ENCODE measurements at places on chromosomes 6 and 20.
A peak's percentile ranks its signal among the peaks of the same experiment; 100 is the strongest.

- DNase-seq = no peak
These were observed 186.2 kb upstream of the GJE1 start for GRCh38 chr6:141946502-141946901.

DNA sequence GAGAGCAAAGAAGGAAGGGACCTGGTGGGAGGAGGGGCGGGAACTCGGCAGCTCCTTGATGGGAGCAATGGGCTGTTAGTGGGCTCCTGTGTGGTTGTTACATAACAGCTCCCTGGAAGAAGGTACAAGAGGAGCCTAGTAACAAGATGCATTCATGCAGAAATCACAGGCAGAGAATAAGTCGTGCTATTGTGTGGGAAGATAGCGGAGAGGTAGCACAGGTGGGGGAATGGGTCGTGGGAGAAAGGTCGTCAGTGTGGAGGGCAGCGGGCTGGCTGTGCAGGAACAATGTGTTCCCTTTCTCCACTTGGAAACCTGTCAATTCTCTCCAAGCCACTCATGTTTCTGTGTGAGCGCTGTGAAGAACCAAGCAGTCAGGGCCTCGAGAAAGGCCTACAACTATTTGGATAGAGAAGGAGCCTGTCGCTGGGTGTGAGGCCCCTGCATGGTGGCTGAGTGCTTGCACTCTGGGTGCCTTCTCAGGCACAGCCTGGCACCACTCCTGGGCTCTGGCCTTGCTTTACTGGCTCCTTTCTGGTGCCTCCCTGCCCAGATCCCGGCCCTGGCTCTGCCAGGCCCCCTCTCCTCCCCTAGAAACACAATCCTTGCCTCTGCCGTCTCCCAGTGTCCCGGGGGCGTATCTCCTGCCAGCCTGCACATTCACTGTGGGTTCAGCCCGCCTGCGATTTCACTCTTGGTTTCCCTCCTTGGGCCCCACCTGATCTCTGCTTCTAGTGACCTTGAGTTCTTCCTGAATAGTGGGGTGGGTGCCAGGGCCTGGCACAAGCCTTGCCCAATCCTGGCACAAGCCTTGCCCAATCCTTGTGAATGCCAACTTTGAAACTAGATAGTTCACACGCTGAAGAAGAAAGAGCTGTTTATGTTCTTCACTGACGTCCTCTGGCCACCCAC, 7.4 kb upstream of the FGD2 start:
- DNase-seq = no peak

DNA sequence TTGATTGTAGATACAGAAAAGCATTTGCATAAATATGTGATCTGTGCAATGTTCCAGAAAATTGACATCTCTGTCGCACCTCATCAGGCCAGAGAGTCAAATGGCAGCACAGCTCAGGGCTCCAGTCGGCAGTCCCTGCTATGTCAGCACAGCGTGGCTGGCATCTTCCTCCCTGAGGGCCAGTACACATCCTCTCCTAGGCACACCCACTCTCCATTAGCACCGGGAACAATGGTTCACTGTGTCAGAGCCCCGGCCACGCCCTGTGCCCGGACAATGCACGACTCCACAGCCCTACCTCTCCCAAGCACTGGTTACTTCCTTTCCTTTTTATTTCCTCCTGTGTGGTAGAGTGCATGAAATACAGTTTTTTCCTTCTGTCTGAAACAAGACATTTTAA, 114.9 kb downstream of the FOXC1 start:
- no peak for DNase-seq

- peak; percentile 75 for DNase-seq
These were observed 44.2 kb upstream of the SUPT3H start for GRCh38 chr6:45421709-45422502.

- peak; percentile 63 for DNase-seq
These were observed 12.6 kb upstream of the PIGU start for GRCh38 chr20:34689486-34689885.

DNA sequence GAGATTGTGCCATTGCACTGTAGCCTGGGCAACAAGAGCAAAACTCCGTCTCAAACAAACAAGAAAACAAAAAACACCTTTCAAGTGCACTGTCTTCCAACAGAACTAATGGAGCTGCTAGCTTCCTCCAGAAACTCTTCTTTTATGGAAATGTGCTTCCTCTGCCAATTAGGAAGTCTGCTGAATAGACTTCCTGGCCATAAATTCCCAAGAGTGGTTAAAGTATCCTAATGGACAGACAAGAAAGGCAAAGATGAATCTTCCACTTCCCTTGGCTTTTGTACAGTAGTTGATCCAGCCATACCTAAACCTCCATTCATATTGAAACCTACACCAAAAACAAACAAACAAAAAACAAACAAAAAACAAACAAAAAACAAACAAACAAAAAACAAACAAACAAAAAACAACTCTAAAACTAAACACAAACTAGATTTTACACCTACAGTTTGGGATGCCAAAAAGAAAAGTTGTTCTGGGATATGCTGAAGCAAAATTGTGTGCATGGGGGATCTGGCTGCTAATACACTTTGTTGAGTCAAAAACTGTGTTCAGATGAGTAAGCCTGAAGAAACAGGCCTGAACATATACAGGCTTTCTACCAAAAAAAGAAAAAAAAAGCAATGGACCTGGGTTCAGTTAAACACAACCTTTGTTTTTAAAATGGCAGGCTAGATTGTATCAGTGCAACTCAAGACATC, 59.8 kb upstream of the CARMIL1 start:
- DNase-seq = no peak

- no peak for DNase-seq
These were observed 278.8 kb downstream of the HDGFL1 start for GRCh38 chr6:22848121-22848520.

GRCh38 chr20:25325073-25325472, 65.6 kb downstream of the ABHD12 start:
- no peak for DNase-seq

- no peak for DNase-seq
These were observed 55.0 kb upstream of the PCSK2 start for GRCh38 chr20:17171746-17172280.

DNA sequence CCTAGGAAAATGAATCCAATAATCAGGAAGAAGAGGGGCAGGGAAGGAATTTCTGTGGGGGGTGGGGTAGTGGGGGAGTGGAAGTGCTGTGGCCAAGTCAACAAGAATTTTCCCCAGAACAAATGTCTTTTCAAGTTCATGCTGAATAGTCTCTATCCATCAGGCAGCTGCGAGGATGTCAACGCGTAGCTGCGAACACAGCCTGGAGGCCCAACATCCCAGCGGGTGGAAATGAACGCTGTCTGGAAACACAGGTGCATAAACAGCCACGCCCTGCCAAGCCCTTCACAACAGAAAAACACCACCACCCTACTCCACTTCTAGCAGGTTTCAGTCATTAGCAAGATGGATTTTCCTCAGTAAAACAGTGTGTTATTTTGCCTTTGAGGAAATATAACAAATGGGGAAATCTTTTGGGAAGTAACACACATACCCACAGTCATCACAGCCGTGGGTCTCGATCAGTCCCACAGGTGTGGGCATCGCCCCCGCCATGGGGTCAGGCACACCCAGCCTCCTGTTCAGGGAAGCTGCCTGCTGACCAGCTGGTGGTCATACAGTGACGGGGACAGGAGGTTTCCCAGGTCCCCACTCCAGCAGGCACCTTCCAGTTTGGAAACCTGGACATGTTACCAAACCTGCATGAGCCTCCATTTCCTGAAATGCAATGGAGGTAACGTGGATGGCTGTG, 112.1 kb upstream of the THBS2 start:
- DNase-seq = no peak

GRCh38 chr6:78810146-78810545, 57.2 kb upstream of the IRAK1BP1 start:
- peak; percentile 65 for DNase-seq

DNA sequence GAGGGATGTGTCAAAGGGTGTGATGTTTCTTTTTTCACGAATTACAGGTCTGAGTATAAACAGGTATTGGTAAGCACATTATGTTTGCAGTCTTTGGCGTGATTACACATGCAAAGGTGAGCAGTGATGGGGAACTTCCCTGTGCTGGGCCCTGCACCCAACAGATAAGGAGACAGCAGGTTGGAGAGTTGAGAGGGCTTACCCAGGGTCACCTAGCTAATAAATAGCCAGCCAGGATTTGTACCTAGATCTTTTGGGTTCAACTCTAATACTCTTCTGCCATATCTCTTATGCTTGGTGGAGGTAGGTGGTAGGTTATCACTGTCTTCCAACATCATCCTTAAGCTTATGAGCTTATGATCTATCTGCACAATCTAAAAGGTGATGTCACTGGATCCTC, 46.5 kb downstream of the AFG1L start:
- DNase-seq = no peak

- peak; percentile 49 for DNase-seq
These were observed 56.0 kb downstream of the RIN2 start for GRCh38 chr20:19813846-19814640.

- DNase-seq = no peak
These were observed 500.2 kb downstream of the TENT5A start for GRCh38 chr6:81252231-81252630.

DNA sequence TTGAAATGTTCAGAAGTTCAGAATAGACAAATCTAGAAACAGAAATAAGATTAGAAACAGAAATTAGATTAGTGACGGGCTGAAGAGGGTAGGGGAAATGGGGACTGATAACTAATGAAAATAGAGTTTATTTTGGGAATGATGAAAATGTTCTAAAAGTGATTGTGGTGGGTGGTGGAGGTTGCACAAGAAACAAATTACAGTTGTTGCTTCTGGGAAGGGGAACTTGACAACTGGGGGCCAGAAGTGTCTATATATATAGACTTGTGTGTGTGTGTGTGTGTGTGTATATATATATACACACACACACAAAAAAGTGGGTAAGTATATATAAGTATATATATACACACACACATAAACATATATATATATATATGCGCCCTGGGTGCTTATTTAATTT, 86.5 kb upstream of the RREB1 start:
- DNase-seq = no peak

- DNase-seq = no peak
These were observed 129.8 kb upstream of the FOXQ1 start for GRCh38 chr6:1181939-1182605.

- no peak for DNase-seq
These were observed 205.3 kb downstream of the THBS2 start for GRCh38 chr6:169048185-169048864.

GRCh38 chr20:61608275-61609085, 356.4 kb downstream of the CDH4 start:
- peak; percentile 10 for DNase-seq

GRCh38 chr20:3282271-3283221, 43.6 kb upstream of the SLC4A11 start:
- DNase-seq = no peak

DNA sequence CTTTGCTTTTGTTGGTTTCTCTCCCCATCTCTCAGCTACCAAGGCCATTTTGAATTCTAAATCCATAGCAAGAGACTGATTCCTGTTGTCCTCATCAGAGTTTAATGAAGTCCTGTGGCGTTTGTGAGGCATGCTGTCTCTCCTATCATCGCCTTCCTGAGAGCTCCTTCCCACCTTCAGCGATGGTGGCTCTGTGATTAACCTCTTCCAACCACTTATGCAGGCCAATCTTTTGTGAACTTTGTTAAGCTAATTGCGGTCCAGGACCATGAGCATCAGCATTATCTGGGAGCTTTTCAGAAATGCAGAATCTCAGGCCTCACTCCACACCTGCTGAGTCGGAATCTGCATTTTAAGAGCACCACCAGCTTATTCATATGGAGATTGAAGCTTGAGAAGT, 272.5 kb upstream of the CDYL start:
- DNase-seq = no peak

GRCh38 chr6:4004249-4004648, 74.7 kb downstream of the FAM217A start:
- DNase-seq = no peak

DNA sequence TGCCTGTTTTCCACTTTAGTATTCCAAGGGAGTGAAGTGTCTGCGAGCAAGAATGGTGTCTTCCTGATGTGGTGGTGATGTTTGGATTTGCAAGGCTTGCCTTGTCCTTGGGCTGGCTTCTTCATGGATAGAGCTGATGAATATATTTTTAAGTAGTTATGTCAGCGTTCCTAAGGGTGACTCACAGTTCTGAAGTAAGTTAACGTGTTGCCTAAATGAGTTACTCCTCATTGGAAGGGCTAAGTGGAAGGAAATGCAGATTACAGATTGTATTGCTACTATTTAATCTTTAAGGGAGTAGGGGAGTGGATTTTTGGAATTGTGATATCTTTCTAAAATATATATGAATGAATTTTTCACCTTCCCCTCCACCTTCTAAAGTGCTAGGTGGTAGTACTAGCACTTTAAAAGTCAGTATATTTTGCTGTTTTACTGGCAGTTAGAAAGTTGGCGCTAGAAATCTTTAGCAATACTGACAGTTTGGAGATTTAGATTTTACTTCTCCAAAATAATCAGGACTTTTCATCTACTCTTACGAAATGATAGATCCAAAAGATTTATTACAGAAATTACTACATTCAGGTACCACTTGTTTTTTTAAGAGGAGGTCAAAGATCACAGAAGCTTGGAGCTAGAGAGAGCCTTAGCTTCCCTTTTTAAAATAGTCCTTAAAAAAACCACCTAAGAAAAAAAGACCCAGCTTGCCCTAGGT, 197.4 kb downstream of the JARID2 start:
- DNase-seq = peak; percentile 86

- no peak for DNase-seq
These were observed 572 bp upstream of the ZDHHC14 start for GRCh38 chr6:157380458-157380778.

DNA sequence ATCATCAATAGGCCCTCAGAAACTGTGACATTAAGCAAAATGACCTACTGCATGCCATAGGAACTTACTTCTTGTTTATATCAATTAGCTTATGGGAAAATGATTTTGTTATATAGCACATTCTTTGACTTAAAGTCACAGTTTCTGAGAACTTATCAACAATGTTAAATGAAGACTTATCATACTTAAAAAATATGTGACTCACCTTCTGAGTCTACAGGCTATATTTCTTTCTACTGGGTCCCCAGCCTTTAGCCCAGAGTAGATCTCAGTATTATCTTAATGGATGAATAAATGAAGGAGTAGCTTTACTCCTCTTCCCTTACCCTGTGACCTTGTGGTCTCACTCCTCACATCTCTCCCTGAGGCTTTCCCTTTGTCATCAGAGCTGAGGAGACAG, 180.2 kb downstream of the MAFB start:
- no peak for DNase-seq

DNA sequence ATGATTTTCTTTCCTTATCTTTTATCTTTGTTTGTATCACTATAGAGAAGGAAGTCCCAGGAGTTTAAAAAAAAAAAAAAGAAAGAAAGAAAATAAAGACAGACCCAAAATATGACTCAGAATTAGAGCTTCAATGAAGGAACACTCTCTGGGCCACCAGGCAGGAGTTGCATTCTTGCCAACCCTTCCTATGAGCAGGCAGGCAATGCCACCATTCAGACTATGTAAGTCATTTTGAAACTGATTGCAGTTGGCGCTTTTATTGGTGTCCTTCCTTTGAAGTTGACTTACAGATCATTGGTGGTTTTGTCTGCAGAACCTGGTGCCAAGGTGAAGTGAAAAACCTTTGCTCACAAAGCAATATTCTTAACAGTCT, 50.3 kb downstream of the MYB start:
- peak; percentile 14 for DNase-seq

DNA sequence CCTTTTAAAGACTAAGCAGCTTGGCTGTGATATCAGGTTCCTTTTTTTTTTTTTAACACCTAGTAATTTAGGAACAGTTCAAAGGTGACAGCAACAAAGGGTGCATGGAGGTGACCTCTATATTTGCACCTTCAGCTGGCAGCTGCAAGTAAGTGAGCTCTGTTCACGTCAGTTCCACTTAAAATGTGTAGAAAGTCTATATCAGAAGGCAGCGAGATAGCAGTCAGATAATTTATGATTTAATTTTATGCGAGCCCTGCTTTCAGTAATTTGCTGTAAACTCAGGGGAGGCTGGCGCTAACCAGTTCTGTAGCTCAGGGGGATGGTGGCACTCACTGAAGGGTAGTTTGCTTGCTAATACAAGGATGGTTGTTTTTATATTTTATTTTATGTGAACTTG, 602.8 kb upstream of the MMS22L start:
- DNase-seq = no peak

All from fibroblast of pulmonary artery (primary cell).